ENCODE measurements at places on chromosomes 16 and 17.

DNA sequence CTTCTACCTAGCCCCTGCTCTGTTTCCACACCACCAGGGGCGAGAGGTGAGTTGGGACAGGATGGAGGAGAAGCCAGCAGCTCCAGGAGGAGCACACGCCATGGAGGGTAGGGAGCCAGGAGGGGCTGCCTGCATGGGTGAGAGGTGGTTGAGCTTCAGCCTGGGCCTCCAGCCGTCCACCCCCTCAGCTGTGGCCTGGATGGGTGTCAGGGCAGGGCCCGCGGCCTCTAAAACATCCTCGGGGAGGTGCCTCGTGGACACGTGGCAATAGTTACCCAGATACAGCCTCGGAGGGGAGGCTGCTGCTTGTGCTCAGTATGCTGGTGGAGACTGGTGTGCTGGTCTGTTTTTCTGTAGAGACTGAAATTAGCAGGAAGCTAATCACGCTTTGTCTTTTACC lies 104.7 kb upstream of the GSE1 start:
- DNase-seq: no peak

GRCh38 chr17:81233316-81233715 lies 5.5 kb downstream of the TEPSIN start:
- DNase-seq: no peak

GRCh38 chr17:75439287-75439686 lies 17.1 kb upstream of the TMEM94 start:
- no peak for DNase-seq

- no peak for DNase-seq
Measured at GRCh38 chr17:7260151-7260550, 2.1 kb downstream of the CLDN7 start.

- DNase-seq: no peak
Measured at GRCh38 chr16:9092282-9092977, 986 bp downstream of the HAPSTR1 start.

GRCh38 chr17:61594294-61594825 lies 3.3 kb upstream of the NACA2 start:
- DNase-seq: no peak

- no peak for DNase-seq
Measured at GRCh38 chr17:74194682-74195081, 8.8 kb upstream of the RPL38 start.

DNA sequence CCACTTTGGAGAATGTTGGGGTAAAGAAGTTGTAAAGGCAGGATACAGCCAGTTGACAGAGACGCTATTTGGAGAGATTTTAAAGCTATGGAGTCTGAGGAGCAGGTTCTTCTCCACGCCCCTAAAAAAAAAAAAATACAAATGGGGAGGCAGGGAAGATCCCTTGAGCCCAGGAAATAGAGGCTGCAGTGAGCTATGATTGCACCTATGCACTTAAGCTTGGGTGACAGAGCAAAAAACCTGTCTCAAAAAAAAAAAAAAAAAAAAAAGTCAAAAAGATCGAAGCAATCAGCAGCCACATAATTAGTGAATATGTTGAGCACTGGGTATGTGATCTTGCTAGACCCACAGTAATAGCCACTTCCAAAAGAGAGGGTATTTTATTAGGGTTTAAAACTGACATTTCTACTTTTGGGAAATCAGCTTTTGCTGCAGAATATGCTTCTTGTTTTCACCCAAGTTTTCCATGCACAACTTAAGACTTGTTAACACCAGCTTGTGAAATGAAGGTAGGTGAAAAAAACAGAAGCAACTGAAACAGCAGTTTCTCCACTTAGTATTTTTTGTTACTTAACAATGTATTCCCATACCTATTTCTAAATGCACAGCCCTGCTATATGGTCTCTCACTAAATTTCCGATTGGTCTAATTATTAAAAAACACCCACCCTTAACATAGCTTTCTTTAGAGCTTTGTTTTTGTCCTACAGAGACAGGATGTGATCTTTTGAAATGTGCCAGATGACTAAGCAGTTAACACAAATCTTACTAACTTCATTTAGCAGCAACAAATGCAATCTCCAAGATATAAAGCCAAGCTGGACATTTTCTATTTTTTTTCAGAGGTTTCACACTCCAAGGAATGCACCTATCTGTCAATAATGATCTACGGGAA lies 2.5 kb upstream of the ARL6IP1 start:
- no peak for DNase-seq

DNA sequence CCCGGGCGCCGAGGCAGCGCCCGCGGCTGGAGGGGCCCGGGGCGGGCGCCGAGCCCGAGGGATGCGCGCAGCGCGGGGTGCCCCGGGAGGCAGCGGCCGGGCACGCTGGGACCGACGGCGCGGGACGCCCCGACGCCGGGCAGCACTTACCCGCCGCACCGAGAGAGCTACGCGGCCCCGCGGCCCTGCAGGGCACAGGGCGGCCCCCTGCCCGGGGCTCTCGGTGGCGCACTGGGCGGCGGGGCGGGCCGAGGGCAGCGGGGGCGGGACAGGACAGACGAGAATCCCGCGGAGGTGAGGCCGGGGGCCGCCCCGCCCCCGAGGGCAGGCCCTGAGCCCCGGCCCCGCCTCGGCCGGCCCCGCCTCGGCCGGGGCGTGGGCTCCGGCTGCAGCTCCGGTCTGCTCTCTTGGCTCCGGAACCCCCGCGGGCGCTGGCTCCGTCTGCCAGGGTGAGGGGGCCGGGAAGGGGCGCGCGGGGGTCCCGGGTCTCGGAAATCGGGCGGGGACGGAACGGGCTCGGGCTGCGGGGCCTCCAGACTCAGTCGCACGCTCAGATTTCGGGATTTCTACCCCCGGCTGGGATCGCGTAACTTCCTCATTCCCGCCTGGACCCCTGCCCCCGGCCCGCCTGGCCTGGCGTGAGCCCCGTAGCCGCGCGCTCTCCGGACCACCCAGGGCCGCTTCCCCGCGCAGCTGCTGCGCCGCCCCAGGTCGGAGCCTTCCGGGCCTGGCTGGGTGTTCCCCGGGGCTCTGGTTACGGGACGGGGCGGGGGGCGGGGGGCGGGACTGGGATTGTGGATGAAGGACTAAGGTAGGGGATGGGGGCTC lies at the start of gene PLD2:
TSS of gene PLD2 (plus strand) at position 376 of the 828 bp plus-strand sequence. CDS start 621 bp downstream, outside the sequence.
- DNase-seq: no peak

DNA sequence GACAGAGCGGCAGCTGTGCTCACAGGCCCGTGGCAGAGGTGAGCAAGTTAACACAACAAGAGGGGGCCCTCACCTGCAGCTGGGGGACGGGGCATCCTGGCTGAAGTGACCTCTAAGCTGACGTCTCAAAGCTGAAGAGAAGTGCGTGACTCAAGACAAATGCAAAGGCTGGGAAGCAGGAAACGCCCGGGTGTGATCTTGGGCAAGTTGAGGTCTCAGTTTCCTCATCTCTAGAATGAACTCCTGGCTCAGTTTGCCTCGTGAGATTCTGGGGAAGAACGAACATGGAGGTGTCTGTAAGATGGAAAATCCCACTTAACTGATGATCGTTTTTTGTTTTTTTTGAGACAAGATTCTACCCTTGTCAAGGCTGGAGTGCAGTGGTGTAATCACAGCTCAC lies 40.1 kb upstream of the C1QL1 start:
- no peak for DNase-seq

GRCh38 chr16:20660325-20660724 lies 37.2 kb downstream of the ACSM1 start:
- no peak for DNase-seq

GRCh38 chr17:6930749-6931148 lies 65.1 kb upstream of the ALOX12 start:
- no peak for DNase-seq

DNA sequence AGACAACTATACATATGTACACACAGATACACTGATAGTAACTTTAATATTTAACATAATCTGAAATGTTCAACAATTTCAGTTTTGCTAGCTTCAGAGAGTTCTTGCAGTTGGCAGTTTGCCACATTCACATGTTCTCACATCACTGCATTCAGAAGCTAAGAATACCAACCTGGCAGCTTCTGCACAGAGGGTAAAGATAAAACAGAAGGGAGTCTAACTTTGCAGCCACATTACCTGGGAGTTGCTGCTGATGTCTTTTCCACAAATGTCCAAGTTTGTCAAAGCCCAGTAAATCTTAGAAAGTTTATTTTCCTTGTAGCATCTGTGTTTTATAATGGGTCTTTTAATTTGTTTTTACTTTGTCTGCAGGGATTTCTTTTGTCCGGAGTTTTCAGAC lies 332.0 kb downstream of the BCAS3 start:
- no peak for DNase-seq

DNA sequence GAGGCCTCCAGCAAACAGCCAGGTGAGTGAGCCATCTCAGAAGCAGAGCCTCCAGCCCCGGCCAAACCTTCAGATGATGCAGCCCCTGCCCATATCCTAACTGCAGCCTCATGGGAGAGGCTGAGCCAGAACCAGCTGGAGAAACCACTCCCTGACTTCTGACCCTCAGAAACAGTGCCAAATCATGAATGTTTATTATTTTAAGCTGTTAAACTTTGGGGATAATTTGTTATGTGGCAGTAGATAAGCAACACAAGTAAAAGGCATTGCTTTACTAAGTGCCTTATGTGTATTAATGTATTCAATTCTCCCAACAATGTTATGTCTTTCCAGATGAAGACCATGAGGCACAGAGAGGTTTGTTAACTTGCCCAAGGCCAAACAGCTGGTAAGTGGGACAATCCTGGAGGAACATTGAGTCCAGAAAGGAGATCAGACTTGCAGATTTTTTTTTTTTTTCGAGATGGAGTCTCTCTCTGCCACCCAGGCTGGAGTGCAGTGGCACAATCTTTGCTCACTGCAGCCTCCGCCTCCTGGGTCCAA lies 59.6 kb downstream of the SOCS1 start:
- no peak for DNase-seq

DNA sequence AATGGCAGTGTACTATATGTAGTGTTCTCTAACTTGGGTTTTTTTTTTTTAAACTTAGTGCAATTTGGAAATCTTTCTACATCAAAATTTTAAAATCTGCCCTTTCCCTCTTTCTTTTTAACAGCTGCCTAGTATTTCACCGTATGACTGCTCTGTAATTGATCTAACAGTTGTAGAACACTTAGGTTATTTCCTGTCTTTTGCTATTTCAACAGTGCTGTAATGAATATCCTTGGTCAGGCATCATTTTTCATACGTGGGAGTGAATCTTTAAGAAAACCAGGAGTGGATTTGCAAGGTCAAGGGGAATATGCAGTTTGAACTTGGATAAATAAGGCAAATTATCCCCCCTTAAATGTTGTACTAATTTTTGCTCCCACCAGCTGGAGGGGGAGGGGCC lies 3.8 kb downstream of the NLRC5 start:
- DNase-seq: no peak

DNA sequence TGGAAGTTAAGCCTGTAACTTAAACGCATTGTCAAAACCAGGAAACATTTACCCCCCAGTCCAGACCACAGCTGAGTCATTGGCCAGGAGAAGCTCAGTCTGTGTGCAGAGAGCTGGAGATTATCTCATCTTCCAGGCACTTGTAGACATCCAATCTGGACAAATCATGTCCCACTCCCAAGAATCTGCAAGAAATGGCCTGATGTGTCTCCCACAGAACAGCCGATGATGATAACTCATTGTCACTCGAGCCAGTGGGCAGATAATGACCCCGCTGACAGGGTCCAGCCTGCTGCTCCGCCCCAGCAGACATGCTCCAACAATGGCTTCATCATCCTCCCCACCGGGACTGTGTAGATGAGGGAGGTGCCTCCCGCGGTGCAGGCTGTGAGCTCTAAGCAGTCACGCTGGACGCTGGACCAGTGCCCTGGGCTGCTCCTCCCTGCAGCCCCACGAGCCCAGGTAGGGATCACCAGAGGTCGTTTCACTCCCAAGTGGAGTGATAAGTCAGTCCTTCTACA lies 322.5 kb downstream of the C16orf95 start:
- DNase-seq: no peak

All from NCI-H1417 treated with DMSO at 0.1 percent for 48 hours (cell line).